ENCODE measurements at places on chromosomes 2 and 18. TPM values are rescaled to one million over a fixed set of nuclear protein-coding genes. Genes with fewer than 3 reads are reported as not detected.

Gene TWIST2
- 28.5 TPM for total RNA-seq

DNA sequence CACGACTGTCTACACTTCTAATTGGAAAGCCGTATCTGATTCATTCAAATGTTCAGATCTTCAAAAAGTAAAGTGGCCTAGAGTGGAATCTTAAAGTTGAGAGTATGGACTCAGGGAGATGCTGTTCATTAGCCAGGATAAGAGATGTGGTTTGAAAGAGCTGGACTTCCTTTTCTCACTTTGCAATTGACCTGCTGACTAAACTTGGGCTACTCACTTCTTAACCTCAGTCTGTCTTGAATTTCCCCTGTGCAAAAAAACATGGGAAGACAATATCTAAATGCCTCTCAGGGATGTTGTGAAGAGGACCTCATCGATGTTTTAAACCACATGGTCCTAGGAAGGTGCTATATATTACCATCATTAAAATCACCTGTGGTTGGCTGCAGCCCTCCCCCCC, 64.1 kb downstream of the BCL2 start:
- no peak for DNase-seq

GRCh38 chr2:240205772-240206171, 65.3 kb upstream of the OTOS start:
- DNase-seq = no peak

DNA sequence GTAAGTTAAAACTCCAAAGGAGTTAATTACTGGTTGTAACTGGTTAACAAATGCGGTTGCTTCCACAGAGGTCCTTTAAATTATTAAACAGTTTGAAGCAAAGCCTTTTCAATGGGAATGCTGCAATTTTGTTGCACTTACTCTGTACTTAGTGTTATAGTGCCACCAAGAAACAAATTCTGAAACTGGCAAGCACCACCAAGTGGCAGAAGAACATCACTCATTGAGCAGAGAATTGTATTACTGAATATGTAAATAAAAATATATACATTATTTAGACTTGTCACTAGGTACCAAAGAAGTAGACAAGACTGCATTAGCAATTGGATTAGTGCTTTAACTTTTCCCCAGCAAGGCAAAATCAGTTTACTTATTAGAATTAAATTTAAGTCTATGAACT, 2.6 kb upstream of the TMEFF2 start:
- peak; percentile 43 for DNase-seq

GRCh38 chr2:82641598-82642180, 1817.4 kb downstream of the SUCLG1 start:
- no peak for DNase-seq

DNA sequence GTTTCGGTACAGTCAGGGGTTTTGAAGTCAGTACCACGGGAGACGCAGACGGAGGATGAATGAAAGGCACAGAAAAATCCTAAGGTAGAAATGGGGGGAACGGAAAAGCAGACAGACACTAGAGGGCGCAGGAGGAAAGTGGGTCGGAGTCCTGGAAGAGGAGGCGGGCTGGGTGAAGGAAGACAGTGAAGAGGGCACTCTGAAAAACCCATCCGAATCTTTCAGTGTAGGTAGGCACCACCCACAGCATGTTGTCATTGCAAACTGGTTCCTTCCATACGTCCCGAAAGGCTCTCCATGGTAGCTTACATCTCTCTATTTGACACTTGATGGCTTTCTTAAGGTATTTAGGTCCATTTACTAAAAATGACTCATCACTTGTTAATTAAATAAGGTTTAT, 18.5 kb upstream of the ZNF236 start:
- DNase-seq = peak; percentile 46

DNA sequence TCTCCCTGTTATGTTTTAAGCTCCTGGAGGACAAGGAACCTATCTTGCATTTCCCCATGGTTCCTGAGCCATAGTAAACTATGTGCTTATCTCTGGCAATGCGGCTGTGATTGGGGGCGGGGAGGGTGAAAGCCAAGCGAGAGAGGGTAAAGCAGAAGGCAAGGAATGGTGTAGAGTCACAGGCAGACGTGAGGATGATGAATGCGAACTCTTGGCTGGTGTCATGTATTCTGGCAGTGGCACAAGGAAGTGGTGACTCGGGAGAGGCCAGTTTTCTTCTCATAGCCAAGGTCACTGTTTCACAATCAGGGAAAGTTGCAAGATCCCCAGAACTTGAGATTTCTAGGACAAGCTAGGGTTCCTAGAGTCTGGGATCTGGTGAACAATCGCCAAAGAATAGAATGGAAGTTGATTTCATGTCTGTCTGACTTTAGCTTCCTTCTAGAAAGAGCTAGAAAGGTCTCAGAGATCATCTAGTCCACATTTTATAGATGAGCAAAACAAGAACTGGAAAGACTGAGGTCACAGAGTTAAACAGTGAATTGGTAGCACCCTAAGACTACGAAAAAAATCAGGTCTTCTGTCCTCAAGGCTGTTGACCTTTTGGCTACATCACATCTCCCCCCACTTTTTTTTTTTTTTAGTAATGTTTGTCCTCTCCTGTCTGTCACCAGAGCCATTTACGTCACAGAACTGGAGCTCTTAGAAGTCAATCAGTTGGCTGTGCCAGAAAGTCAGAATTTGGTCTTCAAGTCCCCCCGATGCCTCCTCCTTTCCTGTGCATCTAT, 137.0 kb downstream of the BCL11A start:
- no peak for DNase-seq

- no peak for DNase-seq
These were observed 451.4 kb upstream of the ID2 start for GRCh38 chr2:8230466-8230865.

GRCh38 chr2:71347517-71347916, 15.9 kb downstream of the ZNF638 start:
- peak; percentile 18 for DNase-seq

Measured in LHCN-M2 (cell line).